CD4-positive, alpha-beta T cell treated with Interleukin-6 for 4 hours (primary cell): ENCODE measurements at places on chromosomes 16 and 17.

DNA sequence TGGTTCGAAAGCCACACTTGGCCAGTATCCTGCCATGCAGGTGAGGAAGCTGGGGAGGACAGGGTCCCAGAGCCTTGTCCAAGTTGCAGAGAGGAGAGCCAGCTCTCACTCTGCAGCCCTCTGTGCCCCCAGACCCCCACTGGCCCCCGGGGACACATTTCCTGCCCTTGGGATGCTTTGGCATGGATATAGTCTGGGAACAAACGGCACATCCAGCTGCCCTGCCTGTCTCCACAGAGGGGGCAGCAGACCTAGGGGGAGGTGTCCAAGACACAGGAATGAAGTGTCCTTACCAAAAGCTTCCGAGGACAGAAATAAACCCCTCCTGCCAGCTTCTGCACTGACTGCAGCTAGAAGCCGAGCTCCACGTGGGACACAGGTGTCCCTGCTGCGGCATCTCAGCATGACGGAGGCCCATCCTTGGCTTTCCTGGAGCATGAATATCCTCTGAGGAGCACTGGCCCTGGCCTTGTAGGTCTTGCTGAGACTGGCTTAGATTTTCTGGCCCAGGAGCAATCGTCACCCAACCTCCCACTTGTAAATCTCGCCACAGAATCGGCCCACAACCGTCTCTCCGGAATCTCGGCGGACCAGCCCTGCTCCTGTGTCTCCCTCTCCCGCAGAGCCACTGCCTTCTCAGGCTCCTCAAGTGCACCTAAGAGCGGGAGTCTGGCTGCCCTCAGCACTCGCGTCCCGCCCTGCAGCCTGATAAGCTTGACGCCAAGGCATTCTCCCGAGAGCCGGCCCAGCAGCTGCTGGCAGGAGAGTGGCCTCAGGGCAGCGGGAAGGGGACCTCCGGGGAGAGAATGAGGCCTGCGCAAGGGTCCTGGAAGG lies 1.1 kb upstream of the CAPN15 start:
- peak; percentile 21 for DNase-seq

DNA sequence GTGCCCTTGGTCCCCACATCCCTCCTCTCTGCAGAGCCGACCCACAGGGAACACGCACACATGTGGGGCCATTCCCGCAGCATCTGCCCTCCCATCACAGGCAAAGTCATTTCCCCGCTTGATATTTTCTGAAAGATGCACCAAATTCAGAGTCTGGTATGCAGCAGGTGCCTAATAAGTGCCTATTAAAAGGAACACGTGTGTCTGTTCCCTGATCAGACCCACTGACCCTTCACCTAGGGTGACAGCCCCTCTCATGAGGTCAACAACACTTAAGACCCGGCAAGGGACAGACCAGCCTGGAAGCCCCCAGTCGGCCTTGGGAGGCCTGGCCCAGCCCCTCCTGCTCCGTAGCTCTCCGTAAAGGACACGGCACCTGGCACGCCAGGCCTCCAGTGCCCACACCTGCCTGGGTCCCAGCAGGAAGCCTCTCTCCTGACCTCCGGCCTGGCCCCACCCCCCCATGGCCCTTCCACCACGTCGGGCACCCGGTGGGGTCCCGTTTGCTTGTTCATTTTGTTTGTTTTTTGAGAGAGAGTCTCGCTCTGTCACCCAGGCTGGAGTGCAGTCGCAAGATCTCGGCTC lies 20.0 kb downstream of the UNKL start:
- DNase-seq = no peak

- no peak for DNase-seq
These were observed 35.3 kb downstream of the FAM20A start for GRCh38 chr17:68565661-68566441.

DNA sequence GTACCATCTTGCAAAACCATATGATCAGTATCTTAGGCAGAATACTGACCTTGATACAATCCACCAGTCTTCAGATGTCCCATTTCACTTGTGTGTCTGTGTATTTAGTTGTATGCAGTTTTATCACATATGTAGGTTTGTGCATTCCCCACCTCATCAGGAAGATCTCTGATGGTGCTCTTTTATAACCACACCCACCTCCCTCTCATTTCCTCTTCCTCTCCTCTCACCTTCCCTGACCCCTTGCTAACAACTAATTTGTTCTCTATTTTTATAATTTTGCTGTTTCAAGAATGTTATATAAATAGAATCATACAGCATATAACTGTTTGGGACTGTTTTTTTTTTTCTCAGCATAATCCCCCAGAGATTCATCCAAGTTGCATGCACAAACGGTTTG lies 52.0 kb upstream of the ACSM2B start:
- no peak for DNase-seq

- no peak for DNase-seq
These were observed 53.4 kb upstream of the NLK start for GRCh38 chr17:27989046-27989445.

DNA sequence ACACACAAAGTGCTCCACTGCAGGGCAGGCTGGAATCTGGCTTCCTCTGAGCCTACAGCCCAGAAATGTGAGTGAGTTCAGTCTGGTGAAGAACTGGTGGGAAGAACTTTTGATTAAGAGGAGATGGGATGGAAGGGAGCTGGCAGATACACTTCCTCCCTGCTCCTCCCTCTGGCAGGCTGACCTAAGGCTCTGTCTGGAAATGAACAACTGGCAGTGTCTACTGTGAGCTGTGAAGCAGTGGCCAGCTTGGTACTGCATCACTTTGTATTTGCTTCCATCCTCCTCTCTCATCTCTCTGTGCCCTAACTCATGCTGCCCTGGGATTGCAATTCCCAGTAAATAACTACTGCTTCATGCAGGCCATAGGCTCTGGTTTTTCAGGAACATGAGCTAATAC lies 45.6 kb downstream of the MAF start:
- no peak for DNase-seq

DNA sequence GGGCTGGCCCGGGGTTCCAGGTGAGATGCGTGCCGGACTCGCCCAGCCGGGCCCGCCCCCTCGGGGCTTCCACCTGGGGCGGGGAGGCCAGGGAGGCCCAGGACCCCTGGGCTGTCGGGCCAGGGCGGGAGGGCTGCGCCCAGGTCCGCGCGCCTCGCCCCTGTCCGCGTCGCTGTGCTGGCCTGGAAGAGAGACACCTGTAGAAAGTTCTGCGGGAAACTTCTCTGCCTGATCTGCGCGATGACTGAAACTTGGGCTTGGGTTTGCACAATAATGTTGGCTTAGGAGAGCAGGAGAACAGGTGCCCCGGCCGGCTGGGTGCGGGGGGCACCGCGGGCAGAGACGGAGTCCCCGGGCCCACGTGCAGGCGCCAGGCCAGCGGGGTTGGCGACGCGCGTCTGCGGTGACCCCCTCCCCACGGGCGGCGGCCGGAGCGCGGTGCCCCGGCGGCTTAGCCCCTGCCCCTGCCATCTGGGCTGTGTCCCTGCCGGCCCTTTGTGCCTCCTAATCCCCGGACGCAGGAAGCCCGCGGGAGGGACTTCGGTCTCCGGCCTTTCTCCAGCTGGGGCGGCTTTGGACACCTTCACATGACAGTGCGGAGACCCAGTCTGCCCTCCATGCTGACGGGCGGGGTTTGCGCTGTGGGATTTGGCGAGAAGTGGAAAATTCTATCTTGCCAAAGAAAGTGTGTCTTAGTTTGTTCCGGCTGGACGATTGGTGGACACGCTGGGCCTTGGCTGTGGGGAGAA lies 483 bp downstream of the LLGL2 start:
- DNase-seq = no peak

GRCh38 chr17:57117798-57118197 lies 32.8 kb downstream of the AKAP1 start:
- no peak for DNase-seq

- DNase-seq = no peak
These were observed 3.9 kb upstream of the KRT26 start for GRCh38 chr17:40775945-40776344.

- DNase-seq = no peak
These were observed 966 bp downstream of the MIEN1 start for GRCh38 chr17:39729280-39729851.

- peak; percentile 77 for DNase-seq
These were observed 12.6 kb upstream of the TCF25 start for GRCh38 chr16:89860747-89861304.

DNA sequence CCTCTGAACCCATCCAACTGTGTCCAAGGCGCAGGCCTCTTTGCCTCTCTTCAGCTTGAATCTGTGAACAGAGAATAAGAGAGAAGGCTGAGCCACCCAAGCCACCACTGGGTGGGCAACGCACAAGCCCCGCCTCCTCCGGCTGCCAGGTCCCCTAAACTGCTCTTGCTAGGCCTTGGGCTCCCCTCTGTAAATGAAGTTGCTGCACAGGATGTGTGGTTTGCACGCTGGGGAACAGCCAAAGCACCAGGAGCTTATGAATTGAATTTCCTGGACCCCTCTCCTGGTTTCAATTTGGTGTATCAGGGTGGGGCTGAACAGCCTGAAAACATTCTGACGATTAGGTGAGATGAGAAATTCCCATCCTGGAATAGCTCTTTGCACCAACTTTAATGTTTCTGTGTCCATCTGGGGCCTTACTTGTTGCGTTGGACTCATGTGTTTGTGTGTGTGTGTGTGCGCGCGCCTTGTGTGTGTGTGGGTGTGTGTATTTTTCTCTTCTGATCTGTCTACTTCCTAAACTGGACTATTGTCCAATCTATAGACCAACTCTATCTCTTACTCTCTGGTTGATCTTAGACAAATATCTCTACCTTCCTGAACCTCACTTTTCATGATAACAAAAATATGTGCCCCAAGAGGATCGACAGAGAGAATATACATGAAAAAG lies 2.3 kb downstream of the CCL1 start:
- no peak for DNase-seq

GRCh38 chr17:40821536-40821935 lies 878 bp downstream of the KRT10 start:
- no peak for DNase-seq

- peak; percentile 87 for DNase-seq
These were observed 5.3 kb upstream of the CDR2L start for GRCh38 chr17:74981979-74982662.

DNA sequence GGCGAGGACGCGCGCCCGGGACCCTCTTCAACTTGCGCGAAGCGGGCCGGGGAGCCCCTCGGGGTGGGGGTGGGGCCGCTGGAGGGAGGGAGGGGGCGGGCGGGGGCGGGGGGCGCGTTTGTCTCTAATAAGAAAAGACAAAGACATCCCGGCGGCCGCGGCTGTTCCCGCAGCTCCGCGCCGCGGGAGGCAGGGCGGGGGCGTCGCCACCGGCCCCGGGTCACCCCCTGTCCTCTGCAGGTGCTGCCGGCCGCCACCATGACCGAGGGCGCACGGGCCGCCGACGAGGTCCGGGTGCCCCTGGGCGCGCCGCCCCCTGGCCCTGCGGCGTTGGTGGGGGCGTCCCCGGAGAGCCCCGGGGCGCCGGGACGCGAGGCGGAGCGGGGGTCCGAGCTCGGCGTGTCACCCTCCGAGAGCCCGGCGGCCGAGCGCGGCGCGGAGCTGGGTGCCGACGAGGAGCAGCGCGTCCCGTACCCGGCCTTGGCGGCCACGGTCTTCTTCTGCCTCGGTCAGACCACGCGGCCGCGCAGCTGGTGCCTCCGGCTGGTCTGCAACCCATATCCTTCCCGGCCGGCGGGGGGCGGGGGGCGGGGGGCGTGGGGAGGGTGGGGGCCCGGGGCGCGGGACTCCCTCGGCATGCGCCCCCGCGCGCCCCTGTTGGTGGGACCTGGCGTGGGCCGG lies 714 bp downstream of the CACNA1H start:
- DNase-seq = peak; percentile 18

DNA sequence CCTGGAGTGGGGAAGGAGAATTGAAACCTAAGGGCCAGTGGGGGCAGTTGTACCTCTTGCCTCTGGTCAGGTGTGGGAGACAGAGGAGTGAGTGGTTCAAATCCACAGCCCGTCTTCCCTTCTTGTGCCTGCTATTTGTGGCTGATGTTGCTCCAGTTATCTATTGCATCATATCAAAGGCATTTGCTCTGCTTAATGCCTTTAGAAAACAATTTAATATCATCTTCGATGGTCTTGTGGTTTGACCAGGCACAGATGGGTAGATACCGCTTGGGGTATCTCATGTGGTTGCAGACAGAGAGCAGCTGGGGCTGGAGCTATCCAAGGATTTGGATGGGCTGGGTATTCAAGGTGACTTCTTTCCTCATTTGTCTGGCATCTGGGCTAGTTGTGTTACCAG lies 376.1 kb upstream of the RBFOX1 start:
- DNase-seq = no peak

GRCh38 chr16:27286451-27286850 lies 17.9 kb upstream of the NSMCE1 start:
- no peak for DNase-seq

DNA sequence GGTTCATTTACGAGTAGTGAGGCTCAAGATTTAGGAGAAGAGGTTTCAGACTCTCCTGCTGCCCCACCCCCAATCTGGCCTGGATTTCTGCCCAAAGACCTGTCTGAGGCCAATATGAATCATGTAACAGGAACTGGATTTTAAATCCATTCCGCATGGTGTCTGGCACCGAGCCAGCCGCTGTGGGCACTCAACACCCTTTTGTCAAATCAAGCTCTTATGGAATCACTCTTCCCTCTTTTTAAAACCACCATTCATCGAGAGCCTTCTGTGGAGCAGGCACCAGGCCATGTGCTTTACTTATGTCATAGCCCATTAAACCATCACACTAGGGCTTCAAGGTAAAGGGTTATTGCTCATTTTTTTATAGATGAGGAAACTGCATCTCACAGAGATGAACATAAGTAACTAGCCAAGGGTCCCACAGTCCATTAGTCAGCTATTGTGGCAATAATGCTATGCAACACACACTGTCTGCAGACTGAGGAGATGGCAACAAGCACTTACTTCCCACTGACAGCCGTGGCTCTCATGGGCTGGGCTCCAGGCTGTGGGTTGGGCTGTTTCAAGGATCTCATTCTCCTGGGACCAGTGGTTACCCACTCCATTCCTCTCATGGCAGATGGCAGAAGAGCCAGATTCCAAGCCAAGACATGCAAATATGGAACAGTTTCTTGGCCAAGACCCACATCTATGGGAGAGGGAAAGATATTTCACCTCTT lies 93.6 kb downstream of the WSCD1 start:
- no peak for DNase-seq

GRCh38 chr16:84115919-84116719 lies 623 bp downstream of the MBTPS1 start:
- peak; percentile 70 for DNase-seq

GRCh38 chr17:2701996-2702741 lies 9.4 kb downstream of the CLUH start:
- DNase-seq = no peak

GRCh38 chr17:41664587-41665565 lies 23.8 kb upstream of the EIF1 start:
- no peak for DNase-seq

DNA sequence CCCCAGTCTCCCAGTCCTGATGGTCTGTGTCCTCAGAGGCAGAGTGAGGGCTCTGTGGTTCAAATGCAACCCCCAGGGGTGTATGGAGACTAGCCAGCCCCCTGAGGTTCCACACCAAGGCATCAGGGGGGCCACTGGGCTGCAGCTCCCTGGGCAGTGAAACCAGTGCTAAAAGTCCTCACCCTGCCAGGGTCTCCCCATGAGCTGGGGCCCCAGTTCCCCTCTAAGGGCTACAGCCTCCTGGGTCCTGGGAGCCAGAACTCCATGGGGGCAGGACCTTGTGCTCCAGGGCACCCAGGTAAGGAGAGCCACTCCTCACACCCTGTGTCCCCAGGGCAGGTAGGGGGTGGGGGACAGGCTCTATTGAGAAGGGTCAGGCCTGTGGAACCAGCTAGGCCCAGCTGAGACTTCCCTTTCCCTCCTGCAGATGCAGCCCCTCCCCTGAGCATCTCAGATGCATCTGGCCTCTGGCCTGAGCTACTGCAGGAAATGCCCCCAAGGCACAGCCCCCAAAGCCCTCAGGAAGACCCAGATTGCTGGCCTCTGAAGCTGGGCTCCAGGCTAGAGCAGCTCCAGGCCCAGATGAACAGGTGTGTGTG lies 6.4 kb upstream of the DCAF7 start:
- no peak for DNase-seq
